ENCODE measurements at places on chromosomes 6 and 20.

- no peak for DNase-seq
These were observed 24.5 kb upstream of the ABCC10 start for GRCh38 chr6:43402820-43403219.

DNA sequence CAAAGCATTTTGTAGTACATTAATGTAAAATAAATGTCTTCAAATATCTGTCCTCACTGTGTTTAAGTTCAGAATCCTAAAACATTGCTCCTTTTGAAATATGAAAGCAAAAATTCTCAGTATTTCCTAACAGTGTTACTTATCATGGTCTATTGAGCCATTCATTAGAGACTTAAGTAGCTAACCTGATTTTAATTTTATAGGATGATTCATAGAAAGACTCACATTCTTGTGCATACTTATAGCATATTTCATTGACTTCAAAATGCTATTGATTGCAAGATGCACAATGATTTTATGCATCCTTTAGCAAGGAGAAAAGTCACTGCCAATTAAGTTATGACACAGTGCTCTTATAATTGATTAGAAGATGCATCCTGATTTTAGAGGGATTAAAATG is 85.7 kb downstream of the HIVEP1 start:
- DNase-seq, result no peak

DNA sequence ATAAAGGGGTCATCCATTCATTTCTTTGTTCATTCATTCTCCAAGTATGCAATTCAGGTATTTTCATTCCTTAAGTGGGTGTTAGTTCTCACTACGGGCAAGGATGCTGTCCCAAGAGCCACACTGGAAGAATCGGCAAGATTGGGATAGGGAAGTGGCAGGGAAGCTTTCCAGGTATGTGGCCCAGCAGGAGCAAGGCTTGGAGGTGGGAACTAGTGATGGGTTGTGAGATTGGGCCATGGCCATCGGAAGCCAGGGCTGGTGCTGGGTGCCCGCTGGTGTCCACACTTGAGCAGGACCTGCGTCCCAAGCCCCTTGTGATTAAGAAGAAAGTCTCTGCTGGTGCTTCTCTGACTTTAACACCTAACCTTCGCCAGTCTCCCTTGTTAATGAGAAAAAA is 15.1 kb downstream of the VSTM2L start:
- DNase-seq, result no peak

DNA sequence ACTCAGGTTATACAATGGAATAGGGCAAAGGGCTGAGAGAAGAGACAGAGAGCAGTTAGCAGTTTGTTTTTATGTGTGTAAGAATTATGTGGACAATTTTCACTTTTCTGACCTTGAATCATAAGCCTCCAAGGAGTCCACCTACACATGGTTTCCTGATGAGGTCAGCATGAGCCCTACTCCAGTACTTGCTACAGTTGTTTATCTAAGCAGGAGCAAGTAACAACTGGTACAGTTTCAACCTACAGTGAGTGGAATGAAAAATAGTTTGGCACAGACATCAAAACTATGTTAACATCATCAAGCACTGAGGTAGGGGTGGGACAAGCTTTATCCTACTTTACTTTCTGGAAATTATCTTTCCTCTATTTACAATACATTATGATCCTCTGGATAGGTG is 426.7 kb upstream of the ID4 start:
- no peak for DNase-seq

Data from astrocyte of the cerebellum (primary cell).